ENCODE measurements at places on chromosomes 11 and 22.

GRCh38 chr11:120795185-120795584 is 228.7 kb upstream of the TBCEL start:
- DNase-seq = no peak

DNA sequence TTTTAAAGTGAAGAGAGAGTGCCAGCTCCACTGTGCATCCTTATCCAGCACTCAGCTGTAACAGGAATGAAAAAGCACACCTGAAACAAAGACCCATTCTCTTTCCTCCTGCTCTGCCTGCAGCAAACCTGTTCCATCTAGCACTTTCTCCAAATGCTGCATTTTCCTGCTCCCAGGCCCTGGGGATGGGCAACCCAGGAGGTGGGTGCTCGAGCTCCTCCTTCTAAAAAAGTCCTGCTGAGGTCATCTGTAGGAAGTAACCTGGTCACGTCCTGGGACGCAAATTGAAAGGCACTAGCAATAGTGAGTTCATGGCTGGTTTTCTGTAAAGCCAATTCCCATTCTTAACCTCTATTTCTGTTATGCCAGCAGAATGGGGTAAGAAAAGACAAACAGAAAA is 173.7 kb downstream of the MAML2 start:
- no peak for DNase-seq

DNA sequence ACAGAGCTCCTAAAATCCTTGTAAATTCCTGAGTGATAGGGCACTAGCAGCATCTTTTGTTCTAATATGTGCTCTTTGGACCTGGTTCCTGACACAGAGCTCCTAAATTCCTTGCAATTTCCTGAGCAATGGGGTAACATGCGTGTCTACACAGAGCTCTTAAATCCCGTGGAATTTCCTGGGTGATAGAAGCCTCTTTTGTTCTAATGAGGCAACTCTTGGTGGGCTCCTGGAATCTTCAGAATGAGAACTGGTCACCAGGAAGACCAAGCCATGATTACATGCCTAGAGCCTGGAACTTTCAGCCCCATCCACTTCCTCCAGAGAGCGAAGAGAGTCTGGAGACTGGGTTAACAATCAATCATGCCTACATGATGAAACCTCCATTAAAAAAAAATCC is 19.0 kb downstream of the RSF1 start:
- no peak for DNase-seq

DNA sequence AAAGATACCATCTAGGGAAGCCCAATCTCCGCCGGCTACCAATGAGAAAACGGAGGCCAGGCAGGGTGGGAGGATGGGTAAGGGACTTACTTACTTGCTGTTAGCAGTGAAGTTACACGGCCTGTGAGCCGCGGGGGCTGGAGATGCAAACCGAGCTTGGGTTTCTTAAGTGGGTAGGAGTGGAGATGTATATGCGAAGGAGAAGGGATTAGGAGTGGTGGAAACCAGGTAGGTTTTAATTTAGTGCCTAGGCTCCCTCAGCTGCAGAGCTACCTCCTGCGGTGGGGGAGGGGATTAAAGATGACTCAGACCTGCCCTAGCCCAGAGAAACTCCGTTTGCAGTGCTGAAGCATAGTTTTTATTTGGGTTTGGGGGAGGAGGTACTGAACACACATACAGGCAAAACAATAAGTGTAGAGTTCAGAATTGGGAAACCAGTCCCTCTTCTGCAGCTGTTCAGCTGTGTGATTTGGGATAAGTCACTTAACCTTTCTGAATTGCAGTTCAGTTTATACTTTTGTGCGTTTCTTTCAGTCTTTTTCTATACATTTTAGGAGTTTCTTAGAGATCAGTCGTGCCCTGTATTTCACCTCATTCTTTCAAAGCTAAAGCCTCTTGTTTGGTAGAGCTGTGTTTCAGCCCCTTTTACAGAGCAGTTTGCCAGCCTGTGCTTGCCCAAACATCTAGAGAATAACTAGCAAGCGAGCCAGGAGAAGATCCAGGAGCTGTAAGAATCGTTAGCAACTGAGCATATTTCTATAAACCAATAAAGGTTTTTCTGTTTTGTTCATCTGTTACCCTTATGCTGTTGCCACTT is 596 bp upstream of the TNRC6B start:
- DNase-seq = peak; percentile 67

- DNase-seq = peak; percentile 70
These were observed 868 bp downstream of the TSPAN18 start for GRCh38 chr11:44727373-44728287.

DNA sequence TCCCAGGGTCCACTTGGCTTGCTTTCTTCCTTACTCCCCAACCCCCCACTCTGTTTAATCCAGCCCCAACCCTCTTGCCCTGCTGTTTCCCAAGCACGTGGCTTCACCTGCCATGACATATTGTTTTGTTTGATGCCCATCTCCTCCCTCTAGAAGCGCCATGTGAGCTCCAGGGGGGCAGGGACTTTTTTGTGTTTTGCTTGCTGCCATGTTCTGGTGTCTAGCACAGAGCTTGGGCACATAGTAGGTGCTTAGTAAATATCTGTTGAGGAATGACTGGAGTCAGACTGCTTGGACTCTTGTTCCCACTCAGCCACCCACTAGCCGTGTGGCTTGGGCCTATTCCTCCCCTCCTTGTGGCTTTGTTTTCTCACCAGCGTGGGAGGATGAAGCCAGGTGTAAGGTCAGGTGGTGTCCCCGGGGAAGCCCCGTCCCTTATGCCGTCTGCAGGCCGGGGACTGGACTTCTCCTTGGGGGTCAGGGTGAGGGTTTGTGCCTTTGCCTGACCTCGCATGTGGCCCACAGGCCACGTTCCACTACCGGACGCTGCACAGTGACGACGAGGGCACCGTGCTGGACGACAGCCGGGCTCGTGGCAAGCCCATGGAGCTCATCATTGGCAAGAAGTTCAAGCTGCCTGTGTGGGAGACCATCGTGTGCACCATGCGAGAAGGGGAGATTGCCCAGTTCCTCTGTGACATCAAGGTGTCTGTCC is 3.8 kb downstream of the AIP start:
- no peak for DNase-seq

DNA sequence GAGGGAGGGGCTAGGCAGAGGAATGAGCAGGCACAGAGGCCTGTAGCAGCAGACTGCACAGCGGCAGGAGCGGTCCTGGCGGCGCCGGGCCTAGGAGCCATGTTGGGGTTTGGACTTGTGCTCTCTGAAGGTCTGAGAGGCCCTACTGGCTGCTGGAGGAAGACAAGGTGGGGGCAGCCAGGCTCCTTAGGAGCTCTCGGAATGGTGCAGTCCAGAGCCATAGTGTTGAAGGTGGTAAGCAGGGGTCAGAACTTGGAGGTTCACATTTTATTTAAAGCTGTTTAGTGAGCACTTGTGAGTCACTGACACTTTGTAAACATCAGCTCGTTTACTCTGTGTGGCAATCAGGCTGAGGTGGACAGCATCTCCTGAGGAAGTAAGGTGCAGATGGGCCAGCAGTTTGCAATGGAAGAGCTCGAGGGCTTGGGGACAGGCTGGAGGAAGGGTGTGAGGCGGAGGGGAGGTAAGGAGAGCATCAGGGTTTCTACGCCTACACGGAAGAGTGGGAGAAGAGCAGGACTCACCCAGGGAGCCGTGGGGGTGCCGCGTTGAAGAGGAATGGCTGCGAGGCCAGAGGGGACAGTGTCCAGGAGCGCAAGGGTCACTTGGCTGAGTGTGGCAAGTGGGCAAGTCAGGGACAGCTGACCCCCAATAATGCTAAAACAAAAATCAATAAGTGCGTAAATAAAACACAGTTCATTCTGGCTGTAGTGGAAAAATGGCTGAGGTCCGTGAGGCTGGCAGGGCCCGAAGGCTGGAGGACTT is 10.0 kb upstream of the TMEM191C start:
- no peak for DNase-seq

DNA sequence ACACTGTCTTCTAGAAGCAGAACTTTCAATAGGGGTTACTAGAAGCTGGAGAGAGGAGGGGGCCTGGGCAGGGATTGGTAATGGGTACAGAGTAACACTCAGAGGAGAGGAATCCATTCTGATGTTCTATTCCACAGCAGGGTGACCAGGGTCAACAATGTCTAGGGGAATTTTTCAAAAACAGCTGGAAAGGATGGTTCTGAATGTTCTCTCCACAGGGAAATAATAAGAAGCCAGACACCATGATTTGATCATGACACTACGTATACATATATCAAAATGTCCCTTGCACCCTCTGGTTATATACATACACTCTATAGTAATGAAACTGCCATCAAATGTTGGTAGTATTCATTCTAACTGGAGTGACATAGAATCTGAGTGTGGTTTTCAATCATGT is 111.2 kb upstream of the TOP3B start:
- no peak for DNase-seq

DNA sequence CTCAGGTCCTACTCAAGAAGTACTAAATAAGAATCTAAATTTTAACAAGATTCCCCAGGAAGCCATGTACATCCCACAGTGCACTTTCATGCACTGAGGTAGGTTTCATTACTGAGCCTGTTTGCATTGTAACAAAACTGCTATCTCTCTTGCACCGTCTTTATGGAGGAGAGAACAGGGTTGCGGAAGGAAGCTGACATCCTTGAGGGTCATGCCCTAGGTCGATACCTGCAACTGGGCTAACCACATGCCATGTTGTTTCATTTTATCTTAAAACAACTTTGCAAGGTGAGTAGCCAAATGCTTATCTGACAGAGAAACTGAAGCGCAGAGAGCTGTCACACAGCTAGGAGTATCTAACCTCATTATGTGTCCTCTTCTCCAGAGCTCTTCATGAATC is 656.3 kb upstream of the TENM4 start:
- DNase-seq = no peak

GRCh38 chr11:20467487-20468185 is 80.1 kb downstream of the PRMT3 start:
- no peak for DNase-seq

GRCh38 chr22:44363013-44363979 is 50.5 kb upstream of the SHISAL1 start:
- no peak for DNase-seq

- no peak for DNase-seq
These were observed 32.1 kb downstream of the APOL1 start for GRCh38 chr22:36285017-36285416.

GRCh38 chr11:128491195-128491936 is 96.0 kb downstream of the ETS1 start:
- DNase-seq = no peak

GRCh38 chr11:14346303-14346955 is 12.6 kb downstream of the RRAS2 start:
- DNase-seq = no peak

DNA sequence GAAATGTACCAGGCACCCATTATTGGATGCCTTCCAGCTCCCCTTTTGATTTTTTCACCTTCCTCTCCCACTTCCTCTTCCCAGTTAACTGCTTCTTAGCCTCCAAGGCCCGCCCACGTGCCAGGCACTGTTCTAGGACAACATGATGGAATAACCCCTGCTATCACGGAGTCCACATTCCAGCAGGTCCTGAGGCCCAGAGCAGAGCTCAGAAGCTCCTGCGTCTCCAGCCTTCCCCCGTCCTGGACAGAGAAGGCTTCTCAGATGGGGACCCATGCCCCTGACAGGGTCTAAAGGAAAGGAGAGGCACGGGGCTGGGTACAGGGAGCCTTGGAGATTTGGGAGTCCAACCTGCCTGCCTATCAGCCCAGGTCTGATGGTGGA is 29.1 kb downstream of the TRIM29 start:
- no peak for DNase-seq

GRCh38 chr22:44583061-44583760 is 85.2 kb upstream of the RTL6 start:
- no peak for DNase-seq

GRCh38 chr11:67082071-67082791 is 25.6 kb downstream of the RHOD start:
- DNase-seq = no peak

GRCh38 chr11:63536669-63537292 is at the start of gene PLAAT4:
Gene PLAAT4, plus strand, starts transcription at chr11:63536808. Its CDS starts 61 bp downstream, at chr11:63536869.
- DNase-seq = no peak

DNA sequence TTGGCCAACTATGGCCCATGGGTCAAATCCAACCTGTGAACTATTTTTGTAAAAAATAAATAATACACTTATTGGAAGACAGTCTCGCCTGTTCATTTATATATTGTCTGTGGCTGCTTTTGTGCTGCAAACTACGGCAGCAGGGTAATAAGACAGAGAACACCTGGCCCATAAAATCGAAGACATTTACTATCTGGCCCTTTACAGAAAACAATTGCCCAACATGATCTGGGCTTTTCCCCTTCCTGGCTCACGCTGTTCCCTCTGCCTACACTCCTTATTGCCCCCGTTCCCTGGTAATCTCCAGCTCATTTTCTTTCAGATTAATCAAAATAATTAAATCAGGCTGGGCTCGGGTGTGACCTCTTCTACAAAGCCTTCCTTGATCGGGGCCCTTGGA is 5.6 kb downstream of the PLAAT2 start:
- no peak for DNase-seq

DNA sequence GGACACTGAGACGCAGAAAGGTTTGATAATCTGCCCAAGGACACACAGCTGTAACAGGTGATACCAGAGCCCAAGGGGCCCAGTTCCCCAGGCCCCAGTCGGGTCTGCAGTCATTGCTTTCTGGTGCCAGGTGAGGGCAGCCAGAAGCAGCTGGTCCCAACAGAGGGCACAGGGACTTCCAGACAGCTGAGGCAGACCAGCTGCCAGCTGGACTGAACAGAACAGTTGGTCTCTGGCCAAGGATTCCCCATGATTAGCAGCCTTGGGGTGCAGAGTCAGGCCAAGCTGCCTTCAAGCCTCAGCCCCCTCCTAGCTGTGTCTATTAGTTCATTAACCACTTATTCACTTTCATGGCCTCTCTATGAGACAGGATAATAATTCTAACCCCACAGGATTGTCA is 105.6 kb downstream of the RRAS2 start:
- no peak for DNase-seq

DNA sequence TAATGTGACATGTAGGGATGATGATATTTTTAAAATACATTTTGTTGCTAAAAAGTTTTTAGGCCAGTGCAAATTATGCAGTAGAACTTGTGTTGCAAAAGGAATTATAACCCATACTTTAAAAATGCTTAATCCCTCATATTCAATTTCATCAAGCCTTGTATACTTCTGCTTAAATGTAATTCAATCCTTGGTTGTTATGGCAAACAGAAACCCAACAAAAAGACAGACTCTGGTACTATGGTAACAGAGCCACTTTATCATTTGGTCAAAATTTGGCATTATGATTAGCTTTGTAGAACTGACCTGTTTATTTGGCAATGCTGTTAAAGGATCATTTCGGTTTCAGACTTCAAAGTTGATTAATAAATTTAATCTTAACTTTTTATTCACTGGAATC is 284.8 kb downstream of the TMEM135 start:
- no peak for DNase-seq

DNA sequence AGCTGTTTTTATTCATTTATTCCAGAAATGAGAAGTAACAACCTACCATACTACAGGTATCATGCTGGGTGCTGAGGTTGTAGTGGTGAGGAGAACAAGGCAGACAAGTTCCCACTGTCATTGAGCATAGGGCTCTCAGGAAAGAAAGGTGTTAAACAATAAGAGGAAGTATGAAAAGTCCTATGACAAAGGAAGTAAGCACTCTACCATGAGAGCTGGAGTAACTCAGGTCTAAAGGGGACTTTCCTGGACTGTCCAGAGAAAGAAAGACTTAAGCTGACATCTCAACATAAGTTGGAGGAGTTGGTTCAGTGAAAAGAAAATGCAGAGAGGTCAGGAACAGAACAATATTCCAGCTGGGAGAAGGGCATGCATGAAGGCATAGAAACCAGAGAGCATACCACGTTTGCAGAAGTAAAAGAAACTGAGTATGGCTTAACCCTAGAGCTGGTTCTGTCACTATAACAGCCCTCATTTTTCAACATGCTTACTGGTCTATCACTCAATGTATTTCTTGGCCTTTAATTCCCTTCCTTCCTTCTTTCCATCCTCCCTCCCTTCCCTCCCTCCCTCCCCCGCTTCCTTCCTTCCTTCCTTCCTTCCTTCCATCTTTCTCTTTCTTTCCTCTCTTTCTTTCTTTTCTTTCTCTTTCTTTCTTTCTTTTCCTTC is 137.8 kb upstream of the BDNF start:
- DNase-seq = no peak
